Stimulated activated CD4-positive, alpha-beta T cell treated with anti-CD3 and anti-CD28 coated beads, Interleukin-4, amount 100 ng/mL, for 4 hours (primary cell): ENCODE measurements at places on chromosomes 6 and 20.

GRCh38 chr6:137879299-137879698 lies 12.2 kb downstream of the TNFAIP3 start:
- no peak for DNase-seq

GRCh38 chr6:27053738-27054137 lies 193.8 kb upstream of the PRSS16 start:
- DNase-seq: no peak

- no peak for DNase-seq
Observed at GRCh38 chr20:14757728-14758127, 420.3 kb upstream of the FLRT3 start.

GRCh38 chr20:45223136-45223535 lies 2.0 kb downstream of the SEMG2 start:
- no peak for DNase-seq

DNA sequence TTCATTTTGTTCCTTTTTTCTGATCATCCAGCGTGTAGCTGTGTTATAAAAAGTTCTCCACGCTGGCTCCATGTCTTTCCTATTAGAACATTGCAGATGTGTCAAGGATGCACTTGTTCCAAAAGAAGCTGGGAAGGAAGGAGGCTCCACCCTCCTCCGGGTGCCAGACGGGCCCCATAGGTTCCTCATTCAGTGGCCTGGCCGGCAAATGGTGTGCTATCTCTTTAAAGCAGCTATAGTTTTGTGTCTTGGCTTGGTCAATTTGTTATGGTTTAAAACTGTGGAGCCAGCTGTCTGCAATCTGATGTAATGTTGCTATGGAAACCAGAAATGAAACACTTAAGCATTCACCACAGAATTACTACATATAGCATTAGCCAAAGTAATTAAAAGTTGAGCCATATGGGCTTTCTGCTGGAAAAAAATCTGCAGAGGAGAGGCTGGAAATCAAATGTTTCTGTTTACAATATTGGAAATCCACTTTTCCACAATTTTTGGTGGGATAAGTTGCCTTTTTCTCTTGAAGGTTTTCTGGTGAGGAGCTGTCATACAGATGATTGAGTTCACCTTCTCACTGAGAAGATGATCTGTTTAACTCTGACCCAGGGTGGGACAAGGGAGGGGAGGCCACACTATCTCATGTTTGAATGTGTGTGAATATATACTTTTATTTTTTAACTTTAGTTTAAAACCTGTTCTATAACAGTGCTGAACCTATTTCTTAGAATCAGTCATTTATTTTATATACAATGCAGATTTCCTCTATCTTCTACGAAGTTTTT lies 167.4 kb downstream of the SASH1 start:
- DNase-seq: no peak

DNA sequence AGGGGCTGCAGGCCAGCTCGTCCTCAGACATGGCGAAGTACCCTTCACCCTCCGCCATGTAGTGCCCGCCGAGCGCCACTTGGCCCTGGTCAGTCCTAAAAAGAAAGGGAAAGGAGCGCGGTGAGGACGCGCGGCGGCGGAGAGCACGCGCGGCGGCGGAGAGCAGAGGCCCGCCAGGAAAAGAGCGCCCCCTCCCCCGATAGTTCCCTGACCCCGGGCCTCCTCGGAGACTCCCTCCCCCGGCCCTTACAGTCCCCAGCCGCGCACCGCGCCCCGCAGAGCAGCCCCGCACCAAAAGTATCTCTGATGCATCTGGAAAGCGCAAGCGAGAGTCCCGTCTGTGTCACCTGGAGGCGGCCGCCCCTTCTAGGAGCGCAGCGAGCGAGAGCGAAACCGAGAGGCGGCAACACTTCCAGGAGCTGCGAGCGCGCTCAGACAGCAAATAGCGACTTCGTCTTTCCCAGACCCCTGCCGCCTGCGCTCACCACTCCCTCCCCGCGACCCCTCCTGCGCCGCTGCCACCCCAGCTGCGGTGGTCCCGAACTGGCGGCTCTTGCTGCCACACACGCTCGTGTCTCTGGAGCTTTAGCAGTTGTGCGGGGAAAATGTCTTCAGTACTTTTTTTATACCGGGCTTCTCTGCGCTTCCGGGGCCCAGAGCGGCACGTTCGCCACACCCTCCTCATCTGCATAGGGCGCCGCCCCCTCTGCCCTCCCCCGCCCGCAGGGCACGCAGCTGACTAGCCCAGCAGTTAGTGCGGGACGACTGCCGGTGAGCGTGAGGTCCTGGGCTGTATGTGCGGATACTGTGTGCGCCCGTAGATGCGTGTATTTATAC lies at the start of gene TENT5A:
TENT5A (minus strand) TSS at position 598 of the 837 bp plus-strand sequence; CDS start at position 58, 540 bp downstream.
- DNase-seq: peak; percentile 76

DNA sequence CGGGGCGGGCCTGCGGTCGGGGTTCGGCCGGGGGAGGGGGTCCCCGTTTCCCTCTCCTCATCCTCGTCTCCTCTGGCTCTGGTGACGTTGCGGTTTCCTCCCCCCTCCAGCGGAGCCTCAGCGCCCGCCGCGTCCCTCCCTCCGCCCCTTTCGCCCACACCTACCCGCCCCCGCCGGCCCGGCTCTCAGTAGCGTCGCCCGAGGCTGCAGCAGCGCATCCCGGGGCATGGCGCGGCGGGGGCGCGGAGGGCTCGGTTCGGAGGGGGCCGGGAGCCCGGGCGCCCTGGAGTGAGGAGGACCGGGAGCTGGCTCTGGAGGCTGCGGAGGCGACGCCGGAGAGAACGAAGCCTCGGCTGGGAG lies at the start of gene DSE:
DSE (plus strand) TSS at position 188 of the 360 bp plus-strand sequence. CDS start 28,304 bp downstream, outside the sequence.
- DNase-seq: peak; percentile 75

- DNase-seq: no peak
Observed at GRCh38 chr6:1445650-1446330, 56.4 kb downstream of the FOXF2 start.

GRCh38 chr6:149934249-149935156 lies 7.3 kb upstream of the ULBP2 start:
- peak; percentile 57 for DNase-seq

DNA sequence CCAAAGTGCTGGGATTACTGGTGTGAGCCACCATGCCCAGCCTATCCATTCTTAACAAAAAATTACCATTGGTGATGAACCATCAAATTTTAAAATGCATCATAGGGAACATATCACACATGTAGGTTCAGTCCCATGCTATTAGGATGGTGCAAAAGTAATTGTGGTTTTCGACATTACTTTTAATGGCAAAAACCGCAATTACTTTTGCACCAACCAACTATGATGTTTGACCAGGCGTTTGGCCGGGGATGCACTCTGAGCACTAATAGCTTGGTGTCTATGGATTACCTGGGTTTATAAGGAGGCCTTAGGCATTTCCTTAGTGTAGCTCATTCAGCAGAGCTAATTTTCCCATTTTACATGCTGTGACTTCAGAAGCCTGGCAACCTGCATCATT lies 246.5 kb upstream of the SUPT3H start:
- no peak for DNase-seq

- DNase-seq: no peak
Observed at GRCh38 chr6:10633216-10633615, 61.2 kb downstream of the C6orf52 start.

- no peak for DNase-seq
Observed at GRCh38 chr6:169269180-169270076, 15.8 kb upstream of the THBS2 start.

DNA sequence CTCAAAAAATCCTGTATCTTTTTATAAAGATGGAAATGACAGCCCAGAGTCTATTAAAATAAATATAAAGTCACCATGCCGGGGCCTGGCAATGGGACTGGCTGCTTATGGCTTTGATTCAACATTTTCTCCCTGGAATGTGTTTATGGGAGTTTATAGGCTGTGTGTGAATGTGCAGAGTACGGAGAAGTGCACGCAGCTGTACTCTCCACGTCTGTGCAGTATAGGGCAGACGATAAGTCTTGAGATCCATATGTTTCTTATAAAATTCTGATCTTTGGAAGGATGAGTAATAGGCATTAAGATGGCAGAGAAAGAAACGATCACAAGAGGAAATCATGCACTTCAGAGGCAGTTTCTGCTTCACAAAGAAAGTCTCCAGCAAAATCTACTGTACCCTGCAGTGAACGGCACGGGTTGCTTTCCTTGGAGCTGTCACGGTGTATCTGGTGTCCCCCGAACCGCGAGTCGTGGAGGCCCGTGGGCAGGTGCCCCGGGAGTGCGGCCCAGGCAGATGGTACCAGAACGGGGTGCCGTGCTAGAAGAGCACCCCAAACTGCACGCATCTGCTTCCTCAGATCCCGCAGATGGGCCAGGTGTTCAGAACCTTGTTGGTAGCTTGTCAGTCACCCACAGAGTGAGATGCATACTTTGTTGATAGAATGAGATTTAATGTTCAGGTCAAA lies 382.5 kb downstream of the TAF4 start:
- no peak for DNase-seq

GRCh38 chr20:38190936-38191371 lies 25.9 kb upstream of the TGM2 start:
- DNase-seq: no peak

GRCh38 chr6:18538315-18538714 lies 151.2 kb downstream of the RNF144B start:
- no peak for DNase-seq

DNA sequence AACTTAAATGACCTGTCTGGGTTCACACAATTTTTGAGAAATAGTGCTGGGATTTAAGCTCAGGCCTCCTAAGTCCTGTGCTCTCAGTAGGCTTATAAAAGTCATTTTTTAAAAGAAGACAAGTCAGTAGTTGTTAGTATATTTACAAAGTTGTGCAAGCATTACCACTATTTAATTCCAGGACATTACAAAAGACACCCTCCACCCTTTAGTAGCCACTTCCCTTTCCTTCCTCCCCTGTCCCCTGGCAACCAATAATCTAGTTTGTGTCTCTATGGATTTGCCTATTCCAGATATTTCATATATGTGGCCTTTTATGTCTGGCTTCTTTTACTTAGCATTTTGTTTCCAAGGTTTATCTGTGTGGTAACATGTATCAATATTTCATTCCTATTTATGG lies 37.6 kb downstream of the HMGN3 start:
- DNase-seq: no peak

- DNase-seq: no peak
Observed at GRCh38 chr6:165568326-165568725, 94.7 kb downstream of the PDE10A start.

GRCh38 chr6:157428427-157429202 lies 47.6 kb downstream of the ZDHHC14 start:
- peak; percentile 59 for DNase-seq

- no peak for DNase-seq
Observed at GRCh38 chr20:32582659-32583580, 2.2 kb downstream of the NOL4L start.

DNA sequence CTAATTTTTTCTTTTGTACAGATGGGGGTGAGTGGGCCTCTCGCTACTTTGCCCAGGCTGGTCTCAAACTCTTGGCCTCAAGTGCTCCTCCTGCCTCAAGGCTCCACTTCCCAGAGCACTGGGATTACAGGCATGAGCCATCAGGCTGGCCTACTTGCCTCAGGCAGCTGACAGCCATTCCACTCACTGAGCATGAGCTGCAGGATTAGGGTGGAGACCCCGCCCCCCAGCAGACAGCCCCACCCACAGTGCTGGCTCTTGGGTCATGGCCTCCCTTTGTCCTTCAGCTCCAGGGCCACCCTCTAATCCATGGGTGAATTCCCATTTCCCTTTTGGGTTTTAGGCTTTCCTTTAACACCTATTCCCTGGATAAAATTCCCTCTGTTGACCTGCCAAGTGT lies 82.1 kb downstream of the BFSP1 start:
- DNase-seq: no peak

DNA sequence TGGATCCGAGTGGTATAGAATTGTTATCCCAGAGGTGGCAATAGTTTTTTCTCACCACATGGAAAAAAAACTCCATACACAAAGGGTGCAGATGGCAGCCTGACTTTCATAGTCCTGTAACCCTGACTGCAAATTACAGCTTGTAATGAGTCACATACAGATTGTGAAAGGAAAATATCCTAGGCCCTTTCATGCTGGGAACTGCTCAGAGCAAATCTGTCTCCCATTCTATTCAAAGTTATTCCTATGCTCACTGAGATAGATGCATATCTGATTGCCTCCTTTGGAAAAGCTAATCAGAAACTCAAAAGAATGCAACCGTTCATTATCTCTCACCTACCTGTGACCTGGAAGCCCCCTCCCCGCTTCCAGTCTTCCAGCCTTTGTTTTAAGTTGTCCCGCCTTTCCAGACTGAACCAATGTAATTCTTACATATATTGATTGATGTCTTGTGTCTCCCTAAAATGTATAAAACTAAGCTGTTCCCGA lies 108.7 kb upstream of the MAP3K4 start:
- no peak for DNase-seq

DNA sequence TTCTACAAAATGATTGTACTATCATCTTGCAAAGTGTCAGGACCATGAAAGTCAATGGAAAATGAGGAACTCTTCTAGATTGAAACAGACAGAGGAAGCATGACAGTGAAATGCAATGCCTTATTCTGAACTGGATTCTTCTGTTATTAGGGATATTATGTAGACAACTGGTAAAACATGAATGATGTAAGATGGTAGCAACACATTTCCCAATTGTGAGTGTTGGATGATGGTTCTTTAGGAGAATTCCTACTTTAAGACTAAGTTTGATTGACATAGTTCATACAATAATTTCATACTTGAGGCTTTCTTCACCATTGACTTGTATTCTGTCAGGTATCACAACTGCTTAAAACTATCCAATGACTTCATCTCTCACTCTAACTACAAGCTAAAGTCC lies 4.5 kb downstream of the UBE3D start:
- DNase-seq: no peak

- no peak for DNase-seq
Observed at GRCh38 chr6:44230034-44230675, 6.8 kb downstream of the SLC29A1 start.

GRCh38 chr20:56943946-56944945 lies 315.1 kb downstream of the TFAP2C start:
- no peak for DNase-seq

GRCh38 chr6:4139272-4139671 lies 3.9 kb upstream of the ECI2 start:
- no peak for DNase-seq

GRCh38 chr6:150588888-150589499 lies 10.7 kb upstream of the PLEKHG1 start:
- DNase-seq: no peak

DNA sequence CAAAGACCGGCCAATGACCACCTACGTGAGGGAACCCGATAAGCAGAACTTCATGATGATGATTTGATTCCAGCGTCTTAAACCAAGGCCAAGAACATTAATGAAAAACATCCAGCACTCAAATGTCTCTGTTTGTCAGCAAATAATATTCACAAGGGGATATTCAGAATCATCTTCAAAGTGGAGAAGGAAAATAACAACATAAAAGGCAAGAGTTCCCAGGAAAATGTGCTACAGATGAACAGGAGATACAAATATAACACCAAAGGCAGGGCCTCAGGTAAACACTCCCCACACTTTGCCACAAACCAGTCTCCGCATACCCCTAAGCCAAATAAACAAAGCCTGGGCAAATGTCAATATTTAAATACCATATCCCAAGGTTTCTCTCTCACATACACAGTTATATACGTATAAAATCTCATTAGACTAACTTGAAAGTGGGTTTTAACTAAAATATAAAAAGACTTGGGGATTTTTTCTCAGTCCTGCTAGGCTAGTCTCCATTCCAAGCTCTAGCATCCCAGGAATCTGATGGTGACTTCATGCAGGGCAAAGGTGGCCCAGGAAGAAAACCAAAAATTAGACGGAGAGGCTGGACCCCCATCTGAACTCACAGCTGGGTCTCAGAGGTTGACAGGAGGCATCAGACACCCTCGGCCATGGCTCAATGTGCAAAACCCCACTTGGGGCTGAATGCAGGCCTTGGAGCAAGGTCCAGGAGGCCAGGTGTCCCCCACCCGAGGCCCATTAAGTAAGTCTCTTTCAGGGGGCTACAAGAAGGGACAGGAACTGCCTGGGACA lies 32.1 kb downstream of the TRAM2 start:
- no peak for DNase-seq
